ENCODE measurements at places on chromosomes 7 and 10.

GRCh38 chr10:43689618-43689954 is 40.9 kb upstream of the ZNF32 start:
- no peak for DNase-seq

DNA sequence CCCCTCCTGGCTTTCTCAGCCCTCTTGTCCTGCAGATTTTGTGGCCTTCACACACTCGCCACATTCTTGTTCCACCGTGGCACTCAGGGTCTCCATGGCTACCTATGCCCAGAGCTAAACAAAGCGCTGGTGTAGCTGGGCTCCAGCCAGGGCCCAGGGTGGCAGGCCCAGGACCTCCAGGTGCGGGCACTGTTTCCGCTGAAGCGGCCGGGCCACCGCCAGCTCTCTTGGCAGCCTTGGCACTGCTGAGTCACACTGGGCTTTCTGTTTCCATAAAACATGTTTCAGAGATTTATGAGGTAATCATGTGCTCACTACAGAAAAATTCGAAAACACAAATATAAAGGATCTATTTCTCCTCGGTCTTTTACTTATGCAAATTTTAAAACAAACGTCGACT is 51.3 kb downstream of the AOC1 start:
- DNase-seq = no peak

- no peak for DNase-seq
Observed at GRCh38 chr10:12504628-12505027, 155.3 kb downstream of the CAMK1D start.

DNA sequence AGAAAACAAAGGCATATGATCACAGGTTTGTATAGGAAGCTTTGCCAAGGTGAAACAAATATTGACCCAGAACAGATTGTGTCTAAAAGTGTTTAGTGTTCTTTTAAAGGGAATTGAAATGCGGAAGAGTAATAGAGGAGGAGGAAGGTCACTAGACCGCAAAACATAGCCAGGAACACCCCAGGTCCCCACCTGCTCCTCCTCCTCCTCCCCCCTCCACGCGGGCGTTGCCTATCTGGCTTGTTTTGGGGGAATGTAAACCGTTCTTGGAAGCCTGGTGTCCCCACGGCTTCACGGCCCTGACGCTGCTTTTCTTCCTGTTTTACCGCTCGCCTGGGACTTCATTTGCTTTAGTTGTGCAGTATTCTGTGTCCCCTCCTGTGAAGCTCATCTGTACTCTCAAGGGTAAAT is 81.0 kb upstream of the PFKP start:
- no peak for DNase-seq

- no peak for DNase-seq
Observed at GRCh38 chr10:92264249-92264648, 26.6 kb downstream of the CPEB3 start.

DNA sequence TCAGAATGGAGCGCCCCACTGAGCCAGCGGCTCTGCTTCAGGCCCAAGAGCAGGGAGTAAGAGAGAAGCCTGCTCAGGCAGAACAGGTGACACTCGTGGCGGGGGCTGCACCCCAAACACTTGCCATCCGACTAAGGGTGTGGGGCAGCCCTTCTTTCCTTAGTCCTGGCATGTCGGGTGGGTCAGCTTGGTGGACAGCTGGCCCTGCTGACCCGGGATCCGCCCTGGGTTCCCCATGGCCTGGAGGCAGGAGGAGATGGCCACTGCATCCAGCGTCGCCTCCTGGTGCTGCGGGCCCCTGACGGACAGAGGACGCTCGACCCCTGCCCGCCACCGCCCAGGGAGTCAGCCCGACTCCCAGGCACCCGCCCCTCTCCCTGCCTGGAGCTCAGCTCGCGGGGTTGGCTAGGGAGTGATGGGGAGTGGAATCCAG is 1.2 kb upstream of the PAOX start:
- no peak for DNase-seq

DNA sequence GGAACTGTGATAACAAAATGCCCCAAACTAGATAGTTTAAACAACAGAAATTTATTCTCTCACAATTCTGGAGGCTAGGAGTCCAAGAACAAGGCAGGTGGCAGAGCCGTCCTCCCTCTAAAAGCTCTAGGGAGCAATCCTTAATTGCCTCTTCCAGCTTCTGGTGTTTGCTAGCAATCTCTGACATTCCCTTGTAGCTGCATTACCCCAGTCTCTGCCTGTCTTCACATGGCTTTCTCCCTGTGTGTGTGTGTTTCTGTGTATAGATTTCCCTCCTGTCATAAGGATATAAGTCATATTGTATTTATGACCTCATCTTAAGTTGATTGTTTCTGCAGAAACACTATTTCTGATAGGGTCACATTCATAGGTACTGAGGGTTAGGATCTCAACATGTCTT is 177.5 kb downstream of the WNT2 start:
- DNase-seq = no peak

GRCh38 chr7:150738591-150739001 is 1.4 kb downstream of the GIMAP5 start:
- no peak for DNase-seq
